ENCODE measurements at places on chromosomes 12 and 14.

- no peak for DNase-seq
These were observed 604 bp downstream of the GLIPR1 start for GRCh38 chr12:75481013-75481705.

GRCh38 chr12:27429606-27430005 lies 16.9 kb upstream of the SMCO2 start:
- DNase-seq = no peak

GRCh38 chr14:69204753-69205152 lies 13.5 kb downstream of the EXD2 start:
- no peak for DNase-seq

- DNase-seq = no peak
These were observed 488.4 kb downstream of the PCNX1 start for GRCh38 chr14:71395636-71396035.

GRCh38 chr12:132806857-132807256 lies 21.8 kb downstream of the GOLGA3 start:
- no peak for DNase-seq

DNA sequence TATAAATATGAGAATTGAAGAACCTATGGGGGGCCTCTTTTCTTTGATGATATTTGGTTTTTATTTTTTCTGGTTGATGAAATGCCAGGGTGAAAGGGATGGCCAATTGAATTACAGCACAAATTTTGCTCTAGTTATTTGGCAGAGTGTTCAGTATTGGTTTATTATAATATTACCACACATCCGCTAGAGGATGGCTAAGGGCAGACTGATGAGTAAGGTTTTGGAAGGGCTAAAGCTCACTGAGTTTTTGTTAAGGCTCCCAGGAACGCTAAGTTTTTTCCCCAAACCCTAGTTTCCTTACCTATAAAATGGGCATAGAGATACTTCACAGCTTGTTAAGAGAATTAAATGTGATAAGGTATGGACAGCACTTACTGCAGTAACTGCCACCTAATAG lies 34.3 kb upstream of the LRRC10 start:
- no peak for DNase-seq

- no peak for DNase-seq
These were observed 3.3 kb upstream of the KRT86 start for GRCh38 chr12:52271158-52271557.

- DNase-seq = no peak
These were observed 14.7 kb upstream of the KRT86 start for GRCh38 chr12:52259657-52260243.

DNA sequence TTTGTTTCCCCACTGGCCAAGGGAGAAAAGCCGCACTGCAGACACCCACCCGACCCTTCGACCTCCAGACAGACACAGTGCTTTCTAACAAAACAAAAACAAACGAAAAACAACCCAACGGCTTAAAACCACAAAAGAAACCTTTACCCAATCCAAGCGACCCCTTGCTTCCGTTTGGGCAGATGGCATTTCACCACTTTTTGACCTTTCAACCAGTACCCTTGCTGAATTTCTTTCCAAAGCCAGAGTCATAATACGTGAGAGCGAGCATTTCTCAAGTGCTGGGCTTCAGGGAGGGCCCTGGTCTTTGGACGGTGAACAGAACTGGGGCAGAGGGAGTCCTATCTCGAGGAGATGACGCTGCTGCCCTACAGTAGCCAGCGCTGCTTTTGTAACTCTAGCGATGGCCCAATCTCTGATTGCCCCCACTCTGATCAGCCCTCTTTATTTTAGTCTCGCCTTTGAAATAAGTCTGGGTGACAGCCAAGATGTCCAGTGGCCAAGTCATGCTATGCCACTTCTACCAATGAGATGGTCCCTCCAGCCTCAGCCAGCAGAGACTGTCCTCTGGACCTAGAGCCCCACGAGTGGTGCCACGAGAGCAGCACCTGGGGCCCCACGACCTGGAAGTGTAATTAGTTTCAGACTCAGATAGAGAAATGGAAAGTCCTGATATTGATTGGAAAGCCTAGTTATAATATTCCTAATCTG lies 21.9 kb upstream of the ADIPOR2 start:
- no peak for DNase-seq

- DNase-seq = no peak
These were observed 104.3 kb upstream of the TMCC3 start for GRCh38 chr12:94754653-94755052.

DNA sequence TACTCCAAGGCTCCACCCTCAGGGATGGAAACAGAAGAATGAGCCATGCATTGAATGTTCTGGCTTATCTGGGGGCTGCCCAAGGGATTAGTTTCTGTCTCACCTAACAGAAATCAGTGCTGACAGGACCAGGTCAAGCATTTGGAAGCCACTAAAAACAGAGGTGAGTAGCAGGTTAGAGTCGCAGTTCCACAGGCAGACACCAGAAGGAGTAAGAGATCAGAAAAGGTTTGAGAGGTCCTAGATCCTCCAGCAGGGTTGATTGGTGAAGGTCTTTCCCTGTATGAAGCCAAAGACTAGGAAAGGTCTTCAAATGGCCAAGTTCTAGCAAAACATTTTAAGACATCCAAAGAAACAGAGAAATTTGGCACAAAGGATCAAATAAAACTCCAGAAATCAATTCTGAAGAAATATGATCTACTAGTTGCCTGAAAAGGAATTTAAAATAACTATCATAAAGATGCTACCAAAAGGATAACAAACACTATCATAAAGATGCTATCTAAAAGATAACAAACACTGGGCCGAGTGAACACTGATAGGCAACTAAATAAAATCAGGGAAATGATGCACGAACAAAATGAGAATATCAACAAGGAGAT lies 19.5 kb upstream of the TTC9 start:
- DNase-seq = no peak

- no peak for DNase-seq
These were observed 41.7 kb upstream of the EMP1 start for GRCh38 chr12:13154831-13155230.

DNA sequence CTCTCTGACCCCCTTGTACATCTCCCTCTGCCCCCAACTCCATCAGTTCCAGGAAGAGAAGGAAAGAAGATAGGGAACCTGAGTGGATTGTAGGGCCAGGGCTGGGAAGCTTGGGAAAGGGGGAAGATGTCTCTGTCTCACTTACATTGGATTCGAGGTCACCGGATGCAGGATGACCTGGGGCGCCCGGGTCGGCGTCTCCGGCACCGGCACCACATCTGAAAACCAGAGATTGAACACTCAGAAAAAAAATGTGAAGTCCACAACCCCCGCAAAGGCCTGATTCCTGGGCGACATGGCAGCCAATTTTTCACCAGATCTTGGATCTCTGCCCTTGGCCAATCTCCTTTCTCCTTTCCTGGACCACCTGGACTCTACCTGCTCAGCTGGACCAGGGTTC lies 169.4 kb upstream of the NOS1 start:
- no peak for DNase-seq

GRCh38 chr12:109255377-109255776 lies 53.7 kb downstream of the FOXN4 start:
- no peak for DNase-seq
